ENCODE measurements at places on chromosomes 11 and 22.

DNA sequence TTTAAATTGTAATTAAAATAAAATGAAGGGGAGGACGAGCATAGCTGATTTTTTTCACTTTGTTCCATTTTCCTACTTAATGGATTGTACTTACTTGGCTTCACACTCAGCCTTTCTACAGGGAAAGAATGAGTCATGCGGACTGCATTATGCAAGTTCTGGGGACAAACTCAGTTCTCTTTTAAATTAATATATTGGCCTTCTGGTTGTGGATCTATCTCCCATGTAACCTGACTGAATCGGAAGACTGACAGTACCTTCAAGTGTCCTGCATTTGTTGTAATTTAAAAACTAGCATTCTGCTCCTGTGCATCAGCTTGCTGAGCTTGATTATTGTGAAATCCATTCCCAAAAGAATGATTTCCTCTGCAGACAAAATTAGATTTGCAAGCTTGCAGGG is 12.2 kb downstream of the OR8D1 start:
- DNase-seq, result no peak

- DNase-seq, result no peak
These were observed 125.5 kb downstream of the KCNQ1 start for GRCh38 chr11:2570211-2570811.

- DNase-seq, result no peak
These were observed 5.9 kb downstream of the CCDC90B start for GRCh38 chr11:83280256-83280655.

DNA sequence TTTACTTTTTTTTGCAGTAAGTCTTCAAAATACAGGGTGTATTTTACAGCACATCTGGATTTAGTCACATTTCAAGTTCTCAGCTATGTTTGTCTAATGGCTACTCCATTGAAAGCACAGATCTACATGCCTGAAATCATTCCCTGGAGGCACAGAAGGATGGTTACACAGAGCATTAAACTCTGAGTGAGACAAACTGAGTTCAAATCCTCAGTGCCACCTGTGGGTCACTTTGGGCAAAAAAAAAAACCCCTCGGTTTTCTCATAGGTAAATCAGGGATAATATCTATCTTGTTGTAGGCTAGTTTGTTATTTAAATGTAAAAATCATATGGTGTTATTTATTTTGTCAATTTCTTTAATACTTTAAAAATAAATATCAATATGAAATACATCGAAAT is 7.7 kb downstream of the ANKRD49 start:
- DNase-seq, result no peak

GRCh38 chr22:30635273-30636225 is at the start of gene SLC35E4:
Gene SLC35E4 (plus strand): TSS chr22:30635781. CDS start chr22:30636451, 670 bp downstream.
- DNase-seq, result peak; percentile 95

DNA sequence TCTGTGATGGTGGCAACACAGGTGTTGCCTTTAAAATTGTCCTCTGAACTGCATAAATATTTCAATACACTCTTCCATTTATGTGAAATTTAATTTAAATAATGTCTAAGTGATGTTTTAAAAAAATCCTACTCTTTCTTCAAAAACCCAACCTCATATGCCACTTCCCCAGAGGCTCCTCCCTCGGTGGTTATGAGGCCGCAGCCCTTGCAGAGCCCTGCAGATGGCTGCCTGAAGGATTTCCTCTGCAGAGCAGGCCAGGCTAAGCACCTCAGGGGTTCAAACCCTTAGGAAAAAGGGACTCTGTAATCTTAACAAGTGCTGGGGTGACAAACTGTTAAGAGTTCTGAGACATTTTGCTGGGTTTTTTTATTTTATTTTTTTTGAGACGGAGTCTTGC is 25.2 kb downstream of the MORC2 start:
- no peak for DNase-seq

DNA sequence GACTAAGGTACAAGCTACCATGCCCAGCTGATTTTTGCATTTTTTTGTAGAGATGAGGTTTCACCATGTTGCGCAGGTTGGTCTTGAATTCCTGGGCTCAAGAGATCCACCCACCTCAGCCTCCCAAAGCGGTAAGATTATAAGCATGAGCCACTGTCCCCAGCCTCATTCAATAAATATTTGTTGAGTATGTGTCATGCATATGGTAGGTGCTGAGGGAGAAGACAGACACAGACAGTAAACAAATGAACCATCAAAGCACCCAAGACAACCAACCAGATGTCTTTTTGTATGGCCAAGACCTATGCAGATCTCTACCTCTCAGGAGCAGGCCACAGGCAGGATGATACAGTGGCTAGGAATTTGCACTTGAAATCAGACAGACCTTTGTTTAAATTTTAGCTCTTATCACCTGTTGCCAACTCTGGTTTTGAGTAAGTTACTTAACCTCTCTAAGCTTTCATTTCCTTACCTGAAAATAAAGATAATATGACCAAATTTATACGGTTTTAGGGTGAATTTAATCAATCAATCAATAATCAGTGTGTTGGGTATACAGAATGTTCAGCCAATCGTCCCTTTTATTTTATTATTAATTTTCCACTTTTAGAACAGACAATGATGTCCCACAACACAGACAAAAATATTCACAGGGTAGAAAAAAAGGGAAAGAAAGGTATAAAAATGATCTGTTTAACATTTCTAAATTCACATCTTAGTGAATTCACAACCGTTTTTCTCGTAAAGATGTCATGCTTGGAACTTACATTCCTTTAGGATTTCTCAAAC is 128.2 kb downstream of the SGSM3 start:
- DNase-seq, result no peak

GRCh38 chr11:23111527-23111926 is 251.3 kb upstream of the CCDC179 start:
- no peak for DNase-seq

DNA sequence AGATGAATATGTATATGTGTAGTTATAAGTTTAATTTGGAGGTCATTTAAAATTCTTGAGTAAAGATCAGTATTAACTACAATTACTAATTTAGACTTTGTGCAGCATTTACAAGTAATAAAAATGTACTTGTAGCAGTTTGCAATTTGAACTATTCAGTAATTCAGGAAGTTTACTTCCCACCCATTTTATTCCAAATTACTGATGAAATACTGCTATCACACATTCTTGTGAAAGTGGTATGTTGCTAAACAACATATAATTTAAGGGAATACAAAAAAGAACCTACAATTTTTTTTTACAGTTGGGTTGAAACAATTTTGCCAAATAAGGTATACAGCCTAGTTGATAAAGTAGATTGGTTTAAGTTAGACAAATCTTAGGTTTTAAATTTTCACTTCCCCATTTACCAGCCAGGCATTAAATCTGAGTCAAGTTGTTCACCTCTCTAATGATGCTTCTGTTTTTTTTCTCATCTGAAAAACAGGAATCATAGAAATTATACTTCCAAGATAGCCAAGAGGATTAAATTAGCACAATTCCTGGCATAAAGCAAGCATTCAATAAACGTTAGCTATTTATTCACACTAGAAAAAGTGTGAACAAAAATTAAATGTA is 45.3 kb downstream of the ZBTB44 start:
- peak; percentile 48 for DNase-seq

DNA sequence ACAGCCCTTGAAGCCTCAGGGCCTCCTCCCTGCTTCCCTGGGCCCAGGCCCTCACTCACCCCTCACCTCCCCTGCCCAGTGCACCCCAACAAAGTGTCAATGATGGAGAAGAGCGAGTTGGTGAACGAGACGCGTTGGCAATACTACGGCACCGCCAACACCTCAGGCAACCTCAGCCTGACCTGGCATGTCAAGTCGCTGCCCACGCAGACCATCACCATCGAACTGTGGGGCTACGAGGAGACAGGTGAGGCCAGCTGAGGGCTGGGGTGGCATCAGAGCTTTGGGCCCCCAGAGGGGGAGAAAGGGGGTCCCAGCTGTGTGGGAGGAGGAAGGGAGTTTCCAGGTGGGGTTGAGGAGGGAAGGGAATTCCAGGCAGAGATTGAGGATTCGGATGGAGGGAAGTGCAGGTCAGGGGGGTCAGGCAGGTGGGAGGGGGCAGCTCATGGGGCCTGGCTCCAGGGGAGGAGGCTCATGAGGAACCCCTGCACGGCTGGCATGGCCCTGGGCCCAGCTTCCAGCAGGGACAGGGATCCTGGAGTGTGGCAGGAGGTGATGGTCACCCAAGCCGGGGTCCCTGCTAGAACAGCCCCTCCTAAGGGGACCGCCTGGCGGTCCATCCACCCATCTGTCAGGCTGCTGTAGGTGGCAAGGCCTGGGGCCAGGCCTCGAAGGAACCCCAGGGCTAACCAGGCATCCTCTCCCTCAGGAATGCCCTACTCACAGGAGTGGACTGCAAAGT is 2.9 kb downstream of the SUSD2 start:
- no peak for DNase-seq

GRCh38 chr22:49081261-49081666 is 746.4 kb downstream of the BRD1 start:
- DNase-seq, result no peak

- no peak for DNase-seq
These were observed 8.2 kb downstream of the ZBED4 start for GRCh38 chr22:49861642-49862495.

- no peak for DNase-seq
These were observed 14.8 kb downstream of the LMO2 start for GRCh38 chr11:33877038-33877437.

- DNase-seq, result no peak
These were observed 23.6 kb downstream of the NPAT start for GRCh38 chr11:108198833-108199232.

GRCh38 chr22:50470491-50470890 is 4.3 kb downstream of the SBF1 start:
- DNase-seq, result no peak

DNA sequence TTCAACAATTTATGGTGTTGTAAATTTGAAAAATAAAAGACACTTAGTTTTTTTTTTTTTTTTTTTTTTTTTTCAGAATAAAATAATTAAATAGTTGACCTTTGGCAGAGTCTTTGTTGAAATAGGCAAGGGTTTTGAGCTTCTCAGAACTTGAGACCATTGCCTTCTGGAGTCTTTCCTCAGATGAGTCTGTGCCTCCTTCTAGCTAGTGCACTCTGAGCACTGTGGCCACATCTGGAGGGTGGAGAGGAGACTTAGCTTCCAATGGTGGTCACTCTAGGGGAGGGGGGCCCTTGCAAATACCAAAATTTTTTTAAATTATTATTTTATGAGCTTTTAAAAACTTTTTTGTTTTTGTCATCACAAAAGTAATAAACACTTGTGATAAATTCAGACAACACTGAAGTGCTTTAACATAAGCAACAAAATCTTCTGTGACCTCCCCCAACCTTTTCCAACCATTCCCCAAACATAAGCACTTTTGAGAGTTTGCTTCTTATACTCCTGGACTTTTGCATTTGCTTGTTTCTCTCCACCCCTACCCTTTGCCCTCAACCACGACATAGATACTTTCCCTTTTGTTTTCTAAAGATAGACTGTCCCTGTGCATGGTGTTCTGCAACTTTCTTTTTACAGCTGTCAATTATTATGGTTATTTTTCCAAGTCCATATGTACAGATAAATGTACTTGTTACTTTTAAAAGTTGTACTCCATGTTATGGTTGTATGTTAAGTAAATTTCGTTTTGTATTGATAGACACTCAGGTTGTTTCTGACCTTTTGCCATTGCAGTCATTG is 41.1 kb downstream of the BMAL1 start:
- DNase-seq, result peak; percentile 58

GRCh38 chr22:40626851-40627250 is 9.7 kb downstream of the MRTFA start:
- no peak for DNase-seq

DNA sequence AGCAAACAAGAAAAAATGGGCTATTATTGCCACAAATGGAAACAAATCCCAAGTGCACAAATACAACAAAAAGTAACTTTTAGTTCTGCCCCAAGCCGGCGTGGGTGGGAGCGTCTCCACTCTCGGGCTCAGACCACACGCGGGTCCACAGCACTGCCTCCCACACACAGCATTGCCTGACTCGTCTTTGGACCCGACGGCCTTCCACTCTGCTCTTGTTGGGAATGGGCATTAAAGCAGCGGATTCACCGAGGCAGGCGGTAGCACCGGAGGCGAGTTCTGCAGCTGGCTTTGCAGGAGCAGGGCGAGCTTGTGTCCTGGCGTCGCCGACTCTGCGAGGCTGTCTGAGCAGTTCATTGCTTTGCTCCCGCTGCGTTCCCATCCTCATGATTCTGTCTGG is 23.0 kb downstream of the NADSYN1 start:
- DNase-seq, result no peak

DNA sequence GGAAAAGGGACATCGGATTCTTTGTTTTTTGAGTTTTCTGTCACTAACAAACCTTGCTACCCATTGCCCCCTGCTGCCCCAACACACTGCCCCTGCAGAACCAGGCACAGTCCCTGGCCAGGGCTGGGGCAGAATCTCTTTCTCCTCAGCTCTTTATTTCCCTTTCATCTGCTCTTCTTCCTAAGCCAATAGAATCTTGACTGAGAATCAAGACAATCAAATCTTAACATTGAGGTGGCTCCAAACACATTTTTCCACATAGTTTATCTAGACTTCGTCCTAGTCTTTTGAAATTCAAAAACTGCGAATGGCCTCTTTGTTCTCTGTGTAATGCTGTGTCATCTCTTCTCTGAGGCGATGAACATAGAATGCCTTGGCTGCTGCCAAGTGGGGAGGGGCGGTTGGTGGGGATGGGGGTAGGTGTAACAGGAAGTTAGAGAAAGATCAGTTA is 16.1 kb upstream of the NTM start:
- DNase-seq, result no peak

- DNase-seq, result no peak
These were observed 1.3 kb downstream of the WEE1 start for GRCh38 chr11:9574622-9575259.

DNA sequence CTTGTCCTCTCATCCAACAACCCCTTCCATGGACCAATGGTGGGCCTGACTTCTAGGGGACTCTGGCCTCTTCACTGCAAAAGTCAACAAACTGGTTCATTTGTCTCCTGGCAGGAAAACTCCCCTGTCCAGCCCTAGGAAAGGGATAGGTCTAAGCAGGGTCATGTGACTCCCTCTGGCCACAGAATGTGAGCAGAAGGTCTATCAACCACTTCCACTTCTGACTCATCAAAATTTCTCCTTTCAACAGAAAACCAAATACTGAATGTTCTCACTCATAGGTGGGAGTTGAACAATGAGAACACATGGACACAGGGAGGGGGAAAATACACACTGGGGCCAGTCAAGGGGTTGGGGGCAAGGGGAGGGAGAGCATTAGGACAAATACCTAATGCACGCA is 1.3 kb upstream of the ISX start:
- peak; percentile 57 for DNase-seq
